T-helper 2 cell treated with Interferon-gamma antibody and Interleukin-4, amounts not matched to agents 5 μg/mL and 100 μg/mL, for 36 hours (primary cell): ENCODE measurements at places on chromosomes 2 and 18.

- no peak for DNase-seq
Observed at GRCh38 chr18:22705328-22705727, 227.8 kb upstream of the RBBP8 start.

GRCh38 chr2:128301501-128301966 lies 17.1 kb downstream of the HS6ST1 start:
- no peak for DNase-seq

- DNase-seq = no peak
Observed at GRCh38 chr2:20015482-20016083, 3.1 kb upstream of the MATN3 start.

- DNase-seq = no peak
Observed at GRCh38 chr2:40043641-40044040, 264.6 kb upstream of the THUMPD2 start.

GRCh38 chr2:101474731-101475384 lies at the start of gene RFX8:
TSS of gene RFX8 (minus strand) at chr2:101475112. CDS start at chr2:101466848, 8,264 bp downstream.
- peak; percentile 84 for DNase-seq

- no peak for DNase-seq
Observed at GRCh38 chr18:8756571-8756970, 51.2 kb downstream of the MTCL1 start.

DNA sequence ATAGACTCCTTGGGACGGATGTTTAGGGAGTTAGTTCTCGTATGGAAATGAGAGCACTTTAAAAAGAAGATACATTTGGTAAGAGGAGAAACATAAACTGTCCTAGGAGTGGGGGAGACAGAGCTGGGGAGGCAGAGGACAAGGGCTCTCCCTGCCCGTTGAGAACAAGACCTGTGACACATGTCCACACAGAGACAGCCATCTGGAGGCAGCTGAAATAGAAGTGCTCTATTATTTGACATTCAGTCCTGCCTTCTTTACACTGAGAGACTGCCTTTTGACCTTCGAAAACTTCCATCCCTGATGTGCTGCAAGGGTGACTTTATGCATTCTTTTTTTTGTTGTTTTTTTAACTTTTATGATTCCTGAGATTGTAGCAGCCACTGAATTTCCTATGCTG lies 150.1 kb downstream of the UXS1 start:
- no peak for DNase-seq

- no peak for DNase-seq
Observed at GRCh38 chr2:18719978-18720775, 130.8 kb upstream of the NT5C1B start.

DNA sequence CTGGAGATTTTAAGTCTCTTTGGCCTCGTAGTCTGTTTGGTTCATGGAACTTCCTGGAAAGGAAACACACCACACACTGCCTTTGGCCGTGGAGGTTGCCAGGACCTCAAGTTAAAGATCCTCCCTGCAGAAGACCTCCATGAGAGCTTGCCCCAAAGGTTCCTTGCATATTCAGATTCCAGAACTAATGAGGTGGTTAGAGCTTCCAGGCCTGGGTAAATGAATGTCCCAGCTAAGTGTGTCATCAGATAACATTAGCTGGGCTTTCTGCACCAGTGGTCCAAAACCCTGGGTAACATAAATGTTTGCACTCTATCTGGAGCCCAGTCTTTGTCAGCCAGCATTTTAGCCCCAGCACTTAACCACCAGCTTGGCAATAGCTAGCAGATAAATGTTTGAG lies 122.1 kb upstream of the EML6 start:
- no peak for DNase-seq

GRCh38 chr2:96336873-96337272 lies 1.3 kb downstream of the NCAPH start:
- DNase-seq = no peak

DNA sequence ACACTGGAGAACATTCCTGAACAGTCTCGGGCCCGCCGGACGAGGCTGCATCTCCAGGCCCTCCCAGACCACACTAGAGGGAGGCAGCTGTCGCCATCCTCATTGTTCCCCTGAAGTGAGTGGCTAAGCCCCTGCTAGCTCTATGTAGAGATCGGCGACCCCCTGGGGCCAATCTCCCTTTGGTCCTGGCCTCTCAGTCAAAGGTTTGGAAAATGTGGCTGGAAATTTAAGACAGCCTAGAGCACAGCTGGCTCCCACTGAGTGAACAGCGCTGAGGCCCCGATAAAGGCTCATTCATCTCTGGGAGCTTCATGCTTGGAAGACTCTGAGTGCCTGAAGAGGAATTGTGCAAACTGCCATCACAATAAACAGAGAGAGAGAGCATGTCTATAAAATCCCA lies 360.3 kb downstream of the CLIP4 start:
- no peak for DNase-seq

GRCh38 chr2:174259981-174260380 lies 11.6 kb upstream of the OLA1 start:
- no peak for DNase-seq

DNA sequence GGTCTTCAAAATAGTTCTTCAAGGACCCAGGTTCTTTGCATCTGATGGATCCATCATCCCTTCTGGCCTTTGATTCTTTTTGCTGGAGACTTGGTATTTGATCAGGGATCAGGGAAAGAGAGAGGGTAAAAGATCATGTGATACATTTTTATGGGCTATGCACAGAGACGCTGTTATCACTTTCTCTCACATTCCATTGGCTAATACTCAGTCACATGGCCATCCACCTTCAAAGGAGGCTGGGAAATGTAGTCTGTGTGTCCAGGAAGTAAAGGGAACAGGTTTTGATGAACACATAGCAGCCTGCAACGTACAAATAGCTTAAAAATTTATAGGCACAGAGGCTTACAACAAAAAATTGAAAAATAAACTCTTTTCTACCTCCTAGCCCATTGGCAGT lies 629.6 kb upstream of the FANCL start:
- DNase-seq = no peak

- no peak for DNase-seq
Observed at GRCh38 chr2:88114889-88115288, 13.0 kb downstream of the FABP1 start.

- no peak for DNase-seq
Observed at GRCh38 chr2:46574457-46575355, 95.3 kb downstream of the TMEM247 start.

- no peak for DNase-seq
Observed at GRCh38 chr2:164896226-164896625, 54.6 kb upstream of the COBLL1 start.

- no peak for DNase-seq
Observed at GRCh38 chr2:12852135-12852534, 135.4 kb downstream of the TRIB2 start.

GRCh38 chr2:43026426-43027096 lies 199.8 kb downstream of the ZFP36L2 start:
- DNase-seq = no peak

DNA sequence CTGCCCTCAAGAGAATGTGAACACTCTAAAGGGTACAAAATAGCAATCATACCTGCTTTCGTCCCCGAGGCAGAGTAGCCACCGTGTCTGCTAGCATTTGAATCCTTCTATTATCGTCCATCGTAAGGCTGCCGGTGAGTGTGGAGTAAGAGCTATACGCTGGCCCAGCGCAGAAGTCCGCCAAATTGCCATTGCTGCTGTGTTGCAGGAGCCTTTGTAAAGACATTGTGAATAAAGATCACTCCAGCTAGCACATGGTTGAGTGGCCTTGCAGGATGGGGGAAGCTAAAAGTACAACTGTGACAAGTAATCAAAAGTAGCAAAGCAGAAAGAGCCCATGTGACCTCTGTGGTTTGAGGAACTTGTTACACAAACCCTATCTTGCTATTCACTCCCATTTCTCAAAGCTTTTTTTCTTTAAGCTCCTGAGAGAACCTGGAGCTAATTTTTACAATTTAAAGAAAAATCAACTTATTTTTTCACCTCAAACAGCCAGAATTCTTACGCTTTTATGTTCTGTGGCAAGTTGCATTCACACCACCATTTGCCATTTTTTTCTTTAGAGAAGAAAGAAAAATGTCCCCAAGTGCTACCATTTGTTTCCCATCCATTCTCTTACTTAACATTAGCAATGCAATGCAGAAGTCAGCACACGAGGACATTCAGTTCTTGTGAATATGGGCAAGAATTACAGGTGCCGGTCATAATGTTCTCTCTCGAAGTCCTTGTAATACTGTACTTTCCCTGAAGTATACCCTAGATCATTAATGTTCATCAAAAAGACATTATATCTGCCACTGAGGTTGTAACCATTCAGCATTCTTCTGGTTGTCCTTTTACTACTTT lies at the start of gene CYTIP:
Gene CYTIP (minus strand): TSS at position 295 of the 846 bp plus-strand sequence. CDS start 69 bp downstream, at position 226.
- DNase-seq = peak; percentile 75

DNA sequence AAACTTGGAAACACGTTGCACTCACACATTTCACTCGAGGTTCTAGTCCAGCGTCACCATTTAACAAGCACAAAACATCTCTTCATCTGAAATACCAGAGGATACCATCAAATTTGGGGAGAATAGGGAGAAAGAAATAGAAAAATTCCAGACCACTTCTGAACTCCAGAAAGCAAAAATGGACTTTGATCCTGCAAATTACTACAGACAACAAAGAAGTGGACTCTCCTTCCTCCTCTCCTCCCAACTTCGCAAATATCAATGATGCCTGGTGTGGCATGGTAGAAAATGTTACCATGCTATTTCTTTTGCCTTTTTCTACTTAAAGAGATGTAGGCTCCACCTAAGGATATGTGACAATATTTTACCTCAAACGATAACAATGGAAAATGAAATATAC lies 13.5 kb downstream of the UXS1 start:
- DNase-seq = no peak

DNA sequence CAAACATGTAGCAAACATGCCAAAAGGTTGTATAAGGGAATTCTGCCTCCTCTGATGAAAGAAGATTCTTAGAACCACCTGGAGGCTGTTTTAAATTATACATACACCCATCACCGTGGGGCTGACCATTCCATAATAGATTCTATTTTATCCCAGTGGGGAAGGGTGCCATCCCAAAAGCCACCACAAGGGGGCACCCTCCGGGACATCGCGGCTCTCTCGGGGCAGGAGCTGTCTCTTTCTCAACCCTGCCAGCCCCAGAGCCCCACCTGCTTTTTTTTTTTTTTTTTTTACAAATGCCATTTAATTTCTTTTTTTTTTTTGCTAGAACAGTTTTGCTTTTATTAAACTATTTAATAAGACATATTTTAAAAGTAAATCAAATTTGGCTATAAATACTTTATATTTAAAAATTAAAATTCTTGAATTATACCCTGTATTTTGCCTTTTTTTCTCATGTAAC lies 8.6 kb upstream of the MTCL1 start:
- peak; percentile 62 for DNase-seq

DNA sequence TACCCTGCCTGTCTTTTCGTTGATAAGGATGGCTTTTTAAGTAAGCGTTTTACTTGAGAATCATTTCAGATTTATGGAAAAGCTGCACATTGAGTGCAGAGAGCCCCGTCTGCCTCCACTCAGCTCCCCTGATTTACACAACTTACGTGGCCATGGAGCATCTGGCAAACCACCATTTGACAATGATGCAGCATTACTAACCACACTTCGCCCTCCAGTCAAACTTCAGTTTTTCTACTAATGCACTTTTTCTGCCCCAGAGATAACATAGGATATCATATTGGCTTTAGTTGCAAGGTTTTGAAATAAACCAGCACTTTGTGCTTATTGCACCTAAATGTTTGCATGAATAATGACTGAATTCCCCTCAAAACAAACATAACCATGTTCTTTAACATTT lies 165.1 kb upstream of the TPO start:
- no peak for DNase-seq

- no peak for DNase-seq
Observed at GRCh38 chr2:96248624-96249023, 17.2 kb downstream of the TMEM127 start.

GRCh38 chr2:159661286-159661685 lies 44.9 kb upstream of the BAZ2B start:
- no peak for DNase-seq

DNA sequence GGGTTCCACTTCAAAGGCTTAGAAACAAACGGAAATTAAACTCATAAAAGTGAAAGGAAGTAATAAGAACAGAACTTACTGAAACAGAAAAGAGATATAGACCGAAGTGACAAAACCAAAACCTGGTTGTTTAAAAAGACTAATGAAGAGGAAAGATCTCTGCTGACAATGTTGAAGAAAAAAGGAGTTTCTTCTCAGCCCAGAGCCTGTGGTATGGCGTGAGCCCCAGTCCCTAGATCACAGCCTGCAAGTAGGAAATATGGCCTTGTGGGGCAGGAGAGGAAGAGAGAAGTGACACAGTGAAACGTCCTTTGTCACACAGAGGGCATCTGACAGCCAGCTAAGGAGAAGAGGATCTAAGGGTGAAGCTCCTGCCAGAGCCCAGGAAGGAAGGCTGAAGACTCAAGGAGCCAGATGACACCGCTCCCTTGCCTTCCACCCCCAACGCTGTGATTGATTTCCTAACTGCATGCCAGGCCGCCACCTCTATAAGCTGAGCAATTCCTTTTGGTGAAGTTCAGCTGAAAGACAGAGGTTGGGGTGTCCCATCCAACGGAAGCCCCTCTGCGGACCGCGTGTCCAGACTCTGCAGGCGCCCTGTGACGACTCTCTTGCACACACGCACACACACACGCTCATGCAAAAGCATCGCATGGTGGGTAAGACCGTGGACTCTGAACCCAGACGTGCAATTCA lies 141.1 kb downstream of the HDAC4 start:
- peak; percentile 30 for DNase-seq

- no peak for DNase-seq
Observed at GRCh38 chr2:2653231-2653630, 322.2 kb upstream of the MYT1L start.

DNA sequence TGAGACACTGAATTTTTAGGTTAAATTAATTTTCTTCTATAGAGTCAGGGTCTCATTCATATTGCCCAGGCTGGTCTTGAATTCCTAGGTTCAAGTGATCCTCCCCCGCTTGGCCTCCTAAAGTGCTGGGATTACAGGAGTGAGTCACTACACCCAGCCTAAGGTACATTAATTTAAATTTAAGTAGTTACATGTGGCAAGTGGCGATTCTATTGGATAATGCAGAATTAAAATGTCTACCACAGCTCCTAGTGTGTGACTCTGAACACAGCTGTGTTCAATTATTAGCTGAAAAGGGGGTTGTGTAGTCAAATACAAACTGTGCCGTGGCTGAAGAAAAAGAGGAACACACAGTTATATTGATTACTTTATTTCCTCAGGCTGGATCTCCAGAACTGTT lies 2.2 kb upstream of the CAD start:
- no peak for DNase-seq

GRCh38 chr2:30195016-30195415 lies 36.3 kb upstream of the LBH start:
- no peak for DNase-seq

DNA sequence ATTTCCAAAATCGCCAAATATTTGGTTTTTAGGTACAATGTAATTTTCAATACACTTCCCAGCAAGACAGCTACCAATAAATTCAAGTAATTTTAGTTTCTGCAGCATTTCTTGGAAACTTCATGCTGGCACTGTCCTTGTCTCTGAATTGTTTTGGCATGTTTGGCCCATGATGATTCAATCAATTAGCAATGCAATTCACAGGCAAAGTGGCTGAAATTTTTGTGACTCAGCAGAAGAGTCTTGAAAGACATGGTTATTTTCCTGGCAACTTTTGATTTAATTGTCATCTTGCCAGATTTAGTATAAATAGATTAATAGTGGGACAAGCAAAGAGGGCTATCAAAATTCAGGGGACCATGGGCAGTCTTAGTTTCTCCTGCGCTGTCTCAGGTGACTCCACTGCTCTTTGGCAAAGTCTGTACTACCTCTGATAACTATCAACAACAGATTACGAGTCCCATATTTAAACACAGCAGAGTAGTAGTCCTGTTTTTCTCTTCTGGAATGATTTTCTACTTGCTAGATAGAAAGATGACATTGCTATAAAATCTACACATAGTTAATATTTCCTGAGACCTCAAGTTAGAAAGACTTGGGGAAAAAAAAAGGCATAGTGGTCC lies 88.9 kb upstream of the CYP26B1 start:
- DNase-seq = no peak
